ENCODE measurements at places on chromosomes 12 and 14.

- no peak overlapping the region for H3K27ac ChIP-seq
- no peaks in the 10 kb centered on the region for H3K27me3 ChIP-seq
- no peak overlapping the region for H3K4me3 ChIP-seq
These were observed 103.7 kb upstream of the NUDT4 start for GRCh38 chr12:93273834-93274564.

DNA sequence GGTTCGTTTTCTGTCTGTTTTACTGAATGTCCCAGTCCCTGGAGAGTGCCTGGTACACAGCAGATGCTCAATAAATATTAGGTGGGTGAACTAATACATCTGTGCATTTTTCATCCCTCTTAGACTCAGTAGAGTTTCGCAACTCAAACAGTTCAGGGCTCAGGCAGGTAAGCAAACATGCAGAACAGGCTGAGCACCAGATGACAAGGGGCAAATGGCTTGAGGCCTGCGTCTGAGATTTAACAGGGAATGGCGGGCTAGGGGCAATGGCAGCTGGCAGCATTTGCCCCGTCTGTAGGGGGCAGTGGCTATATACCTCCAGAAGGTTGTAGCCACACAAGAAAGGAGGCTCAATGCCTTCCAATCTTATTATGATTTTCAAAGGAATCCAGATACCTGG lies 8.6 kb upstream of the RAN start:
- no peak for DNase-seq
- H3K27ac ChIP-seq = no peak overlapping the region
- no peaks in the 10 kb centered on the region for H3K4me1 ChIP-seq
- no peaks in the 10 kb centered on the region for H3K36me3 ChIP-seq
- no peaks in the 10 kb centered on the region for H3K27me3 ChIP-seq
- no peak overlapping the region for H3K4me3 ChIP-seq

- DNase-seq = no peak
- peaks cover 3% of the 10 kb centered on the region for H3K4me1 ChIP-seq
- no peak overlapping the region for H3K27ac ChIP-seq
- no peaks in the 10 kb centered on the region for H3K36me3 ChIP-seq
These were observed 54.3 kb downstream of the DRAM1 start for GRCh38 chr12:101931498-101932326.

DNA sequence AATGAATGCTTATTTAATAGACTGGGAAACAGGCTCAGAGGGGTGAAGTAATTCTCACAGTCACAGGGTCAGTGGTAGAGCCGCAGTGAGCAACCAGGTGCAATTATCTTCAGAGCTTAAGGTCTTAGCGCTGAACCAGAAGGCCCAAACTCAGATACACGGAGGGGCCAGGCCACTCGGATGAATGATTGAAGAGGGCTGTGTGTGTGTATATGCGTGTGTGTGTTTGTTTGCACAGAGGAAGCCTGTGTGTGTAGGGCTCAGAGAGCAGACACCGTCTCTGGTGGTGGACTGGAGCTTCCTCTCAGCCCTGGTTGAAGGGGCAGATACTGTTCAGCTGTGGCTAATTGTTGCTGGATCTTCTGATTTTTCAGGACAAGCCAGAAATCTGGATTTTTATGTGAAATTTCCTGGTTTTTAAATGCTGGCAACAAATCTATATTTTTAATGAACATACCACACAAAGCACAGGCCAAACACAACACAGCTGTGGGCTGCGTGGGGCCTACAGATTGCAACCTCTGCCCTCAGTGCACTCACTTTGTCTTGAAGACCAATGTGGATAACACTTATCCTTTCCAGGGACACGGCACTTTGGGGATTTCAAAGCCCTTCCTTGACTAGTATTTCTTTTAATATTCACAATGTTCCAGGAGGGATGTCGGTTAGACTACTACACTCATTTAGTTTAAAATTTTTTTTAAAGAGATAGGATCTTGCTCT lies 94.5 kb upstream of the NRXN3 start:
- no peak for DNase-seq
- H3K27me3 ChIP-seq = no peaks in the 10 kb centered on the region
- H3K36me3 ChIP-seq = no peaks in the 10 kb centered on the region

DNA sequence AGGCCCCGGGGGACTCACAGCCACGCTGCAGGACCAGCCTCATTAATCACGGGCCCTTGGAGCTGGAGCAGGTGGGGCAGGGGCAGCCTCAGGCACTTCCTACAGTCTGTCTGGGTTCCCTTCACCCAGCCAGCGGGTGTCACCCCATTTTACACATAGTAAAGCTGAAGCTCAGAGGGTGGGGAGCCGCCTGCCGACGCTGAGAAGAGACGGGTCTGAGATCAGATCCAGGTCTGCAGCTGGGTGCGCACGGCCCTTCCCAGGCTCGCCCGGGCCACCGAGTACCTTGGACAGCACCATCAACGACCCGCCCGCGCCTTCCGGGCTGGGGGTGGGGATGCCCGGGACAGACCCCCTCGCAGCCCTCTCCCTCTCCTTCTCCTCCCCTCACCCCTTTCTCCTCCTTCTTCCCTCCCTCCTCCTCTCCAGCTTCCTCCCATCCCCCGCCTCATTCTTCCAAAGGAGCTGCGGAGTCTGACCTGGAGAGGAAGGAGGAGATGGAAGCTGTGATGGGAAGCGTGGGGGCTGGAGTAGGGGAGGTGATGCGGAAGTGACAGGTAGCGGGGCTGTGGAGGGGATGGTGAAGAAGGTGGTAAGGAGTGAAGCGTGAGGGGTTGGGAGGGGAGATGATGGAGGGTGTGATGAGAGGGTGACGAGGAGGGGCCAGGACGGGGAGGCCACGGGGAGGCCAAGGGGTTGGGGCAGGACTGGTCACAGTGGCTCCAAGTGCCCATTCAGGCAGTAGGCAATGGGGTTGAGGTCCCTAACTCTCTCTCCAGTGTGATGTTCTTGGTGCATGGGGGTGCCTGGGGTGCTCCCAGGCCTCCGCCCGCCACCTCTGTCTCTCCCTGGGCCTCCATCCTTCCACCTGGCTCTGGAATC lies 8.8 kb downstream of the DTX1 start:
- no peaks in the 10 kb centered on the region for H3K36me3 ChIP-seq
- no peak for DNase-seq
- H3K27me3 ChIP-seq = no peaks in the 10 kb centered on the region
- no peak overlapping the region for H3K27ac ChIP-seq

DNA sequence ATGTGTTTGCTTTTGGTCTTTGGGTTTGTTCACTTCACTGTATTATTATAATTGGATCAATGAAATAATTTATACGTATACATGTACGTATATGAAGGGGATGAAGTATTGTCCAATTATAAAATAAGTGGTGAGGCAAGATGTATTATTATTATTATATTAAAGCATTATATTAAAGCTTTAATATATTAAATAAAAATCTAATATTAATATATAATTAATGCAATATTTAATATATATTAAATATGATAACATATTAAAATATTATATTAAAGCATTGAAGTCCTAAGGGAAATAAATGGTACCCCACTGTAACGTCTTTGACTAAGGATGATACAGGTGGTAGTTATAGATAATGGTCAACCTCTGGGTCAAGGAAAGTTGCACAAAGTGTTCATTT lies 63.7 kb upstream of the RTL1 start:
- no peaks in the 10 kb centered on the region for H3K36me3 ChIP-seq
- H3K4me3 ChIP-seq = no peak overlapping the region
- H3K27me3 ChIP-seq = no peaks in the 10 kb centered on the region
- no peak for DNase-seq
- H3K4me1 ChIP-seq = no peaks in the 10 kb centered on the region
- no peak overlapping the region for H3K27ac ChIP-seq

DNA sequence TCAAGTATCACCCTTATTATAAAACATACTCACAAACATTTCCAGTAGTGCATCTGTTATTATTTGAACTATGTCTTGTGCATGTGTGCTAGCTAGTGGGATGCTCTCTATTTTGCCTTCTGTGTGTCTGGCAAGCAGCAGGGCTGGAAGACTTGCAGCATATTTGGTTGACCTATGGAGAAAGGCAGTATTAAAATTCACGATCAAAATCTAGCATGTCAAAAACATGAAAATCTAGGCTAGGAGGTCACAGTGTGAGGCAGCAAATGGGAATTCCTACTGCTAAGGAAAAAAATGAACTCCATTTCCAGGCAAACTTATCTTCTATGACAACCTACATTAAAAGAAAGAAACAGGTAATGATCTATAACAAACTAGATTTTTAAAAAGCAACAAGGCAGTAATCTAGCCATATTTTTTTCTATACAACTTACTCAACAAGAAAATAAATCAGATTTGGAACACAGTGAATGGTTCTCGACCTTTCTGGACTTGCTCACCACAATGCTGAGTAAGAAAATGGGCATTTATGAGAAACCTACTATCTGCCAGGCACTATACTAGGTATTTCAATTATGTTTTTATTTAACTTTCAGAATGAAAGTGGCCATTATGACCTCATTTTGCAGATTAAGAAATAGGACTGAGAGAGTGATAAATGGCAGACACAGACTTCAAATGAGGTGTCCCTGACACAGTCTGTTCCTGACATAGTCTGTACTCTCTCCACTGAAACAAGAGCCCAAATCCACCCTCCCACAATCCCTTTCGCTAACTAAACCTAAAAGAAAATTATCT lies 96.8 kb downstream of the TXNDC16 start:
- no peaks in the 10 kb centered on the region for H3K27me3 ChIP-seq
- no peak for DNase-seq
- H3K27ac ChIP-seq = no peak overlapping the region
- H3K36me3 ChIP-seq = no peaks in the 10 kb centered on the region
- H3K4me1 ChIP-seq = no peaks in the 10 kb centered on the region

DNA sequence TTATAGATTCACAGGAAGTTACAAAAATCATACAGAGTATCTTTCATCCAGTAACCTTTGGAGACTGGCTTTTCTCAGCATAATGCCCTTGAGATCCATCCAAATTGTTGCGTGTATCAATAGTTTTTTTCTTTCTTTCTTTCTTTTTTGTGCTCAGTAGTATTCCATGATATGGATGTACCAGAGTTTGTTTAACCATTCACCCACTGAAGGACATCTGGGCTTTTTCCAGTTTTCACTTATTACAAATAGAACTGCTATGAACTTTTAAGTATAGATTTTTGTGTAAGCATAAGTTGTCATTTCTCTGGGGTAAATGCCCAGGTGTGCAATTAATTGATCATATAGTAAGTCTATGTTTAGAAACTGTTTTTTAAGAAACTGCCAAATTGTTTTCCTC lies 79.4 kb downstream of the FBXL14 start:
- H3K4me1 ChIP-seq = peaks cover 10% of the 10 kb centered on the region
- H3K36me3 ChIP-seq = no peaks in the 10 kb centered on the region
- no peak for DNase-seq
- no peaks in the 10 kb centered on the region for H3K27me3 ChIP-seq

DNA sequence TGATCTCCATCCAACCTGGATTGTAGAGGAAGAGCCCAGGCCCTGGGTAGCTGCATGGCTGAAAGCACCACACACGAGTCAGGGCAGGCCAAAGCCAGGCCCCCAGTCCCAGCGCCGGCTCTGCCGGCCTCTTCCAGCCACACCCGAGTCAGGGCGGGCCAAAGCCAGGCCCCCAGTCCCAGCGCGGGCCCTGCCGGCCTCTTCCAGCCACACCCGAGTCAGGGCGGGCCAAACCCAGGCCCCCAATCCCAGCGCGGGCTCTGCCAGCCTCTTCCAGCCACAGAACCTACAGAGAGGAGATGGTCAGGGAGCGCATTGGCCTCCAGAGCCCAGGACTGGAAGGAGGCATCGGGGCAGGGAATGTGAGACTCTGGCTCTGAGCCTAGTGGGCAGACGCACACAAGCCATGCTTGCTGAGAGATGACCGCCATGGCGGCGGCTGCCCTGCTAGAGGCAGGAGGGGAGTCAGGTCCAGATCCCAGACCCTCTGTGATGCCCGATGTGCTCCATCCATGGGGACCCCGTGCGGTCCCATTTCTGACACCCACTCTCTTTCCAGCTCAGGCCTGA lies 30.2 kb downstream of the BEGAIN start:
- H3K36me3 ChIP-seq = no peaks in the 10 kb centered on the region
- no peak overlapping the region for H3K27ac ChIP-seq
- DNase-seq = no peak
- H3K27me3 ChIP-seq = no peaks in the 10 kb centered on the region
- H3K4me1 ChIP-seq = no peaks in the 10 kb centered on the region

DNA sequence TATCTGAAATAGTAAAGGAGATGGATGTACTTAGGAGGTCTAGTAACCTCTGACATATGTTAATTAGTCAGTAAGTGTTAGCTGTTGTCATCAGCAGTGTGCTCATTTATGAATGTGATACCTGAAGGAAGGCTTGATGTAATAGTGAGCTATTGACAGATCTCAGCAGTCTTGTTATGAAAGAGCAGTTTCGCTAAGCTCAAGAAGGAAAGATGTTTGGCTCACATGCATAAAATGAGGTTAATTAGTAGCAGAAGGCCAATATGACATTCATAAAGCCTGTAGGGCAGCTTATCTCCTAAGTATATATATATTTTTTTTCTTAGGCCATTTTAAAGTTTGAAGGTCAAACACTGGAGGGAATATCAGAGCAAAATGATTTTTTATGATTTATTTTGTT lies 2.8 kb downstream of the FAM234B start:
- DNase-seq = no peak
- no peak overlapping the region for H3K27ac ChIP-seq
- peaks cover 10% of the 10 kb centered on the region for H3K4me1 ChIP-seq
- no peaks in the 10 kb centered on the region for H3K27me3 ChIP-seq
- no peak overlapping the region for H3K4me3 ChIP-seq

GRCh38 chr12:132445884-132446632 lies 43.9 kb upstream of the FBRSL1 start:
- DNase-seq = peak; percentile 59
- H3K4me3 ChIP-seq = peak overlapping the region; percentile 35
- H3K4me1 ChIP-seq = no peaks in the 10 kb centered on the region
- H3K27me3 ChIP-seq = no peaks in the 10 kb centered on the region
- H3K27ac ChIP-seq = peak overlapping the region; percentile 10

DNA sequence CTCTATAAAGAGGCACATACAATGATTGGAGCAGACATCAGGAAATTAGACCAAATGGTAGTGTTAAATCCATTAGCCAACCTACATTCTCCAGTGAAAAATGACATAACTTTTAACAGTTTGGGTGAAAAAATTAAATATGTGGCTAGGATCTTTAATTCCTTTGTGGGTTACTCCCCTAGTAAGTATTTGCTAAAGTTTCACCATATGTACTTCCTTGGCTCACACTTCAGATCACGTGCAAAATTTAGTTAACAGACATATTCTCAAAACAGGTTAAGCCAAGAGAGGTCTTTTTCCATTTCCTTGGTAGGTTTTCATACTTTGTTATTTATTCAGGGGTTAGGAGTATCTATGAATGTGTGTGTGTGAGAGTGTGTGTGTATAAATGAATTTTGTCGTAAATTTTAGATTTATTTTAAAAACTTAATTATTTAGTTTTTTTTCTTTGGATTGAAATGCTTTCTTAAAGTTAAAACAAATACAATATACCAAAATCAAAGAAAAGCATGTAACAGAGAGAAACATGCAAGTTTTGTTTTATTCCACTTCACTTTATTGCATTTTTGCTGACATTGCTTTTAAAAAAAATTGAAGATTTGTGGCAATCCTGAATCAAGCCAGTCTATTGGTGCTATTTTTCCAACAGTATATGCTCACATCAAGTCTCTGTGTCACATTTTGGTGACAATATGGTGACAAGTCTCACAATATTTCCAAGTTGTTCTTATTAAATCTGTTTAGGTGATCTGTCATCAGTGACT lies 258.7 kb downstream of the FLRT2 start:
- H3K4me3 ChIP-seq = no peak overlapping the region
- H3K27ac ChIP-seq = no peak overlapping the region
- no peaks in the 10 kb centered on the region for H3K36me3 ChIP-seq

Measured in right atrium auricular region (tissue), 2 donors.